ENCODE measurements at places on chromosomes 1 and 21.

DNA sequence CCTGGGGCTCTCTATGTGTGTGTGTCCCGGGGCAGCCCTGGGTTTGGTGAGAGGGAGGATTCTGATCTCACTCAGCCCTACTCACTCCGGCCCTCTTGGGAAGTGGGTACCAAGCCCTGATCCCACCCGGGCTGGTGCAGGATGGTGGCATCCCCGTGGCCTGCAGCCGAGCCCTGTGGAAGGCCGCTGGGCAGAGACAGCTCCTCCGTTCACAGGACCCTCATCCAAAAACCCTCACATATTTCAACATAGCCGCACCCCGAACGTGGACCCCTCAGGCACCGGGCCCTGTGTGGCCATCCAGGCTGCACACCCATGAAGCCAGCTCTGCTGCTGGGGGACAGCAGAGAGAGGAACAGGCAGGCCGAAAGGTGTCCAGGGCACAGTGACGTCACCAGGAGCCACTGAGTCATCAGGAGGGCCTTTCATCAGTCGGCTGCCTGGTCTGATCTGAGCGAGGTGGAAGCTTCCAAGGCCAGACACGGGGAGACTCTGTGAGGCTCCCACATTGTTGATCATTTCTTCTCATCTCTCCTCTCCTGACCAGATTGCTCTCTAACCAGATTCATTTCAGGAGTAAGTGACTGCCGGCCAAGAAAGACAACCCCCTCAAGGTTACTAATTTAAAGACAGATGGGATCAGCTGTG, 16.2 kb upstream of the GPR157 start:
- no peak for DNase-seq

- DNase-seq, result no peak
Measured at GRCh38 chr1:195951313-195951712, 656.9 kb downstream of the KCNT2 start.

DNA sequence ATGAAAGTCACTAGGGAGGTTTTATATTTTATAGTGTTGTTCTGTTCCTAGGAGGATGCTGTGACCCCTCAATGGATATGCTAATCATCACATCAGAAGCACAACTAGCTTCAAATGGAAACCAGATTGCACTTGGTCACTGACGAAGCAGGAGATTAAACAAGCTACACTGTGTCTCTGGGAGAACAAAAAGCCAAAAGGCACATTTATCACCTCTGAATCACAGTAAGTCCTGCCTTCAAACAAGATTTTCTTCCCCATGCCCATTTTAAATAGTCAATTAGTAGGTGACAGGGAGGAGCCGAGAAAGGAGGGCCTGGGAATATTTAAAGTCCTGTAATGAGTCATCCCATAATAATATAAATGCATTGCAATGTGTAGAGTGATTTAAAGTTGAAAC, 38.1 kb downstream of the RGS2 start:
- no peak for DNase-seq

- DNase-seq, result no peak
Measured at GRCh38 chr1:48753293-48753692, 23.4 kb downstream of the BEND5 start.

GRCh38 chr1:1361982-1362423, 3.6 kb upstream of the MXRA8 start:
- DNase-seq, result no peak

GRCh38 chr1:21909286-21909759, 27.8 kb downstream of the HSPG2 start:
- no peak for DNase-seq

DNA sequence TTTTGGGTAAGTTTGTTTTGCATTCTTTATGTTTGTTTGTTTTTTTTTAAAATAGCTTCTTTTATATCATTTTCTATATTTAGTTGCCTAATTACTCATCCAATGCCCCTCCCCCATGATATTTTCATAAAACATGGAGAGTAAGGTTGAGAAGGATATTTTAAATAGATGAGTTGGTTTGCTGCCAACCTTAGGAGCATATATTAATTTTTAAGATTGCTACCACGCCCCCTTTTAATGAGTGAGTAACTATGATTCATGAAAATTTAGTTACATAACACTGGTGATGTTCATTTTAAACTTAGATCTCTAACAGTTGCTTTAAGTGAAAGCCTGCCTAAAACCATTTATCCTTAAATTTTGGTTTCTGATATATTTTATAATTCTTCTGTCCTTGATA, 18.7 kb downstream of the TMEM50A start:
- DNase-seq, result no peak

- DNase-seq, result peak; percentile 57
Measured at GRCh38 chr1:24502065-24502708, 449 bp upstream of the RCAN3 start.

DNA sequence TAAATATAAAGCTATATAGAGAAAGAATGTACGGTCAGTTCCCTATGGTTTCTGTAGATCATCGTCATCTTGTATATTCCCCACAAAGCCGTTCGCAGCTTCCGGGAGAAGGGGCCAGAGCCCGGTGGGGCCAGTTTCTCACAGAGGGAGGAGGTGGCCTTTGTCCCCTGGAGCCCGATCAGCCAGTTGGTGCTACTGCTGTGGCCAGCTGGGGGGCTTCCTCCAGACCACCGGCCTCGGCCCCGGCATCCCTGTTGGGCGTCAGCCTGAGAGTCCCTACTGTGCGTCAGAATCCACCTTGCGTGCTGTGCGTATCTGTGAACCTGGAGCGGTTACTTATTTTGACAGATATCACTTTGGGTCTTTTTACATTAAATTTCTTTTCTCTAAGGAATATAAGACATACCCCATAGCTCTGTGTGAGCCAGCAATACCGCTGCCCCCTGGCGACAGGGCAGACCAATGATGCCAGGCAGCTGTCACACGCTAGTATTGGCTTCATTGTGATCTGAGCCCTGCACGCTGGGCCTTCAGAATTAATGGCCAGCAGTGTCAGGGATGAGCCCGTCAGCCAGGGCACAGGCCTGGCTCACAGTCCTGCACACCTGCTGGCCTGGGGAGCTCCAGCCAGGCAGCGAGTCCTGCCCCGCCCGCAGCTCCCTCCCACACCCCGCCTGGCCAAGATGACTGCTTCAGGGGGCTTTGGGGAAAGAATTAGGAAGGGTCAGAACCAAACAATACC, 145.9 kb downstream of the PGBD5 start:
- no peak for DNase-seq

DNA sequence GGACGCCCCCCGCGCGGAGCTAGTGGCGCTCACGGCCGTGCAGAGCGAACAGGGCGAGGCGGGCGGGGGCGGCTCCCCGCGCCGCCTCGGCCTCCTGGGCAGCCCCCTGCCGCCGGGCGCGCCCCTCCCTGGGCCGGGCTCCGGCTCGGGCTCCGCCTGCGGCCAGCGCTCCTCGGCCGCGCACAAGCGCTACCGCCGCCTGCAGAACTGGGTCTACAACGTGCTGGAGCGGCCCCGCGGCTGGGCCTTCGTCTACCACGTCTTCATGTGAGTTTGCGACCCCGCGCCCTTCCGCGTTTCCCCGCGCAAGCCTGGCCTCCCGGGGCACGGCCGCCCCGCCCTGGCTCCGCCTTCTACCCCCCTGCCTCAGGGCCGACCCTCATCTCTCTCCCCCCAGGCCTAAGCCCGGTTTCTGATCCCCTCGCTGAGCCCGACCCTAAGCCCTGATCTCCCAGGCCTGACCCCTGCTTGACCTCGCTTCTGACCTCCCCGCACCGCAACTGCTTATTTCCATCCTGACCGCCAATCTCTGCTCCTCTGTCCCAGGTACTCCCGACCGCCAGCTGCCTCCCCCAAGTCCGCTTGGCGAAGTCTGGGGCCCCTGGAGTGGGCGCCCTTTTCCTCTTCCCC, 669 bp downstream of the KCNQ4 start:
- no peak for DNase-seq

DNA sequence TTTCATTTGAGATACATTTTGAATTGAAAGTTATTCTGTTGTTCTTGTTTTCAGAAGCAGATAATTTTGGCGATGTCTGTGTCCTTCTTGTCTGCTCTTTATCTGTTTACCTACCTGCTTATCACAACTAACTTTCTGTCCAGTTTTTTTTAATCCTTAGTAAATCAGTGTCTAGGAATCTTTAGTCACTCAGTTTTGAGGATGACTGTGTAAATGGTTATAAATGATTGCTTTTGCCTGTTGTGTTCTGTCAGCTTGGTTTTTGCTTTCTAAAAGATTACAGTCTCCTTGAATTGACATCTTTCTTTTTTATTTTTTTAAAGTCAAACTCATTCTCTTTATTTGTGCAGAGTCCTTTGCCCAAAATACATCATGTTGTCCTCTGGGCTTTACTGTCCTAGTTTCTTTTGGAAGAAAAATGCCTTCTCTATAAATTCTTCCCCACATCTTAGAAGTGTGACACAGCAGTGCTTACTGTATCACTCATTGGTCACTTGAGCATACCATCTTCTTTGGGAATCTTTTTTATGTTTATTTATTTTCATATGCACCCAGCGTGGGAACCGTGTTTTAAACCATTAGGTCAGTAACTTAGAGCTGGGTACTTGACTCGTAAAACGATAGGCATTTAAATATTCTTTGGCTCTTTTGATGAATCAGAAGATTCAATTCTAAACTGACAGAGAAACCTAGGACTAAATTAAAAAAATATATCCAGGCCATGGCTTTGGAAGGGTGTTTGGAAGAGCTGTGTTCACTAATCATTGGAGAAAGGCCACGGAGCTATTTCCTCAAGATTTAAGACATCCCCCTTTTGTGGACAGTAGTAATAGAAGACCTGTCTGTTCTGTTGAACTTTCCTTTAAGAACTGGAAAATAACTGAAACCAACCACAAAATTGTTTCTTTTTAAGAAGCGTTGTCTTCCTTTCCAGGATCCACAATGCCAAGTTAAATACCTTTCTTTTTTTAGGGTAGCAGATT, 20.9 kb downstream of the LAMC1 start:
- no peak for DNase-seq

DNA sequence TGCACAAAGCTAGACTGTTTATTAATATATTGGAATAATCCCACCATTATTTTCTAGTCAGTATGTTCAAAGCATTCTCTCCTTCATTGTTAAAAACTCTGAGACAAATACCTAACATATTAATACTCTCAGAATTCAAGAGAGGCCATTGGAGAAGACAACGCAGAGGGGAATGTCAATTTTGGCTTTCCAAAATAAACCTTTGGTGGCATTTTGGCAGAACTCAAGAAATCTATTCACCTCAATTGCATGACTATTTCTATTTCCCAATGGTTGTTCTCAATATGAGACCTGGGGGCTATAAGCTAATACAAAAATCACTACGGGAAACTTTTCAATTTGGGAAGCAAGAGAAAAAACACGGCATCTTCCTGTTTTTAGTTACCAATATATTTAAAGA, 58.5 kb downstream of the RUSC1 start:
- DNase-seq, result no peak

GRCh38 chr1:6041432-6042062, 4.1 kb upstream of the KCNAB2 start:
- no peak for DNase-seq

GRCh38 chr1:84339503-84339902, 38.0 kb downstream of the SAMD13 start:
- no peak for DNase-seq

GRCh38 chr1:164735315-164736052, 176.5 kb downstream of the PBX1 start:
- DNase-seq, result no peak

- DNase-seq, result no peak
Measured at GRCh38 chr1:191025896-191026642, 548.4 kb upstream of the BRINP3 start.

DNA sequence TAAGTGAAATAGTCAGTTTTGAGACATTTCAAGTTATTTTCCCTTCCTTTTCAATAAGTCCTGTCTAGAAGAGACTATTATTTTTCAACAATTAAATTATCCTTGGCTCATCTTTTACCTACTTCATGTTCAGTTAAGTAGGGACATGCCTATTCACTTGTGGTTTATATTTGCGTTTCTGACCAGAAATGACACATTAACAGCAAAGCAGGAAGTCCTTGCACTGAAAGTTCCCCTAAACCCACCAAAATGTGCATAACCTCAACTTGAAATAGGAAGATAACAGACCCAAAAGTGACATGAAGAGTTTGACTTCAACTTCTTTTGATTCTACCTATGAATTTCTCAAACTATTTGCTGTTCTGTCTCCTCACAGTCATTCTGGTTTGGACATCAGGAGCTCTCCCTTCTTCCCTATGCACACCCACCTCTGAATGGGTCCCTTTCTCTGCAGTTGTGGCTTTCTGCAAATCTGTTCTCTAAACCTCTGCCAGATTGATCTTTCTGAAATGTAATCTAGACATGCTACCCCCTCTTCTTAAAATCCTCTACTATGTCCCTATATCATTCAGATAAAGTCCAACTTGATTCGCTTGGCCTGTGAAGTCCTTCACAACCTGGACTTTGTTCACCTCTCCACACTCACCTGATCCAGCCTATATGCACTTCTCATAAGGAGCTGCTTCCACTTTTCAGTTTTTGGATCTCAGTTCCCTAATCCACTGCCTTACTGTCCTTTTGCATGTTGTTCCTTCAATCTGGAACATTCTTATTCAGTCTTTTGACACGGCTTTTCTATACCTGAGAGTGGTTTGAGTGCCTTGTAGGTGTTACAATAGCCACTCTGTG, 661.5 kb upstream of the ADGRL4 start:
- DNase-seq, result no peak

- no peak for DNase-seq
Measured at GRCh38 chr1:20202166-20202565, 15.8 kb upstream of the PLA2G2C start.

DNA sequence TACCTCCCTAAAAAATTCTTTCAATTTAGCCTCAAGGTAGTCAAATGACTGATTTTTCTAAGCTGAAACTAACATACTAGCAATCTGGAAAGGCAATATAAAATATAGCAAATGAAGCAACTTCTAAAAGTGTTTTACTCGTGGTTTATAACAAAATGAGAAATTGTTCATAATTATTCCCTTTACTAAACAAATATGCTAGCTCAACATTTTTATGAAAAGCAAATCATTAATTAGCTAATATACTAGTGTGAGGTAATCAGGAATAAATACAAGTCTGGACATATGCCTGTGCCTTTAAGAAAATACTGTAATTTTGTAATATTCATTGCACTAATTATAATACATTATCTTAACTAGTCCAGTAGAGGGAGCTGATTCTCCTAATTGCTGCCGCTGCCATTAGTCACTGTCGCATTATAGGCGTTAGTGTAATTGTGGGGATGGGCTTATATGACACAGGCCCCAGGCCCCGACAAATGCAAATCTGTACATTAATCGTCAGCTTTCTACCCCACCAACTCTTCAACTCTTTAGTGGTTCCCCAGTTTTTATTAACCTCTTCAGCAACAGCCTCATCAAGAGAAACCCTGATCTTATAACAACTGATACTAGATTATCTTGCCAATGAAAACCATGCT, 160.9 kb downstream of the GABPA start:
- no peak for DNase-seq

All from NCI-H774 (cell line).